ENCODE measurements at places on chromosomes 2 and 18.

DNA sequence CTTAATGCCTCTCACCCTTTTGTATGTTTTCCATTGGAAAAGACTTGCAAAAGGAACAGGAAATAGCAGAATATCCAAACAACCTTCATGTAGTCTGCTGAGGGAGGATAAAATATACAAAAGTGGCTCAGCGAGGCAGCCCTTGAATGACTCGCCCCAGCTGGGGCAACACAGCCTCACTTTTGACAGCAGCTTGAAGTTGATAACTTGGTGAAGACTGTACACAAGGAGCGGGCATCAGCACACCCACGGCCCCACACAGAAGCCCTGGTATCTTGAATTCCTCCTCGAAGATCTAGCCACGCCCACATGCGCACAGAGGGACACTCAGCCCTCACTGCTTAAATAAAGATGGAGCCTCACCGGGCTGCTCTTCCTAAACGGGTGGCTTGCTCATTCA is 161.0 kb downstream of the IRS1 start:
- DNase-seq, result no peak

DNA sequence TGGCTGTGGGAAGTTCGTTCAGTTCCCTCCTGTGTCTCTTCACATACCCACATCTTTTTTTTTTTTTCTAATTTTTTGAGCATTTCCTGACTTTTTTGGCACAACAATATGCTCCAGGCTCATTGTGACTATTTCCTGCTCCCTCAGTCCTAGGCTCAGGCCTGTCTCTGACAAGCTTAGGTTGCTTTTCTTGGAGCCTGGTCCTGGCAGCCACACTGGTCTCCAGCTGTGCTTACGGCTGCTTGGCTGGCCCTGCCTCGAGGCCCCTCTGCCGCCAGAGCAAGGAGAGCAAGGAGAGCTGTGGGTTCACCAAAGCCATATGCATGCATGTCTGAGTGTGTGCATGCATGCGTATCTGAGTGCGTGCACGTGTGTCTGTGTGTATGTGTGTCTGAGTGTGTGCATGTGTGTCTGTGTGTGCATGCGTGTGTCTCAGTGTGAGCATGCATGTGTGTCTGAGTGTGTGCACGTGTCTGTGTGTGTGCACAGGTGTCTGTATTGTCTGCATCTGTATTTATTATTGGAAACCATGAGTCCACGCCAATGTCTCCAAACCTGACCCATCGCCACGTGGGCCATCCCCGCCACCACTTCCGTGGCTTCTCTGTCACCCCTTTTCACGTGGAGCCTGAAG is 766.1 kb upstream of the SALL3 start:
- DNase-seq, result no peak

DNA sequence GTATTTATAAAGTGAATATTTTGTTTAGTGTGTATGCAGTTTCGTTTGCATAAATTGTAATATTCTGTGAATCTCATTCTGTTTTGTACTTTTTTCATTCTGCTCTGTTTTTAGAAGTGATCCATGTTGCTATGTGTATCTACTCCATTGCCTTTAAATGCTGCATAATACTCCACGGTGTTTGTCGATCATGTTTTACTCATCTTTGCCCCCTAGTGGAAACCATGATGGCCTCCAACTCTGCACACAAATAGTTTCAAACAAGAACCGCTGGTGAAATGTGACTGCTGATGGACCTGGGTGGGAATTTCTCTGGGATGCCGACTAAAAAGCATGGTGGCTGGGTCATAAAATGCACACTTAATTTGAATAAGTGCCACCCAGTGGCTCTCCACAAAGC is 32.0 kb upstream of the SKOR2 start:
- DNase-seq, result no peak

DNA sequence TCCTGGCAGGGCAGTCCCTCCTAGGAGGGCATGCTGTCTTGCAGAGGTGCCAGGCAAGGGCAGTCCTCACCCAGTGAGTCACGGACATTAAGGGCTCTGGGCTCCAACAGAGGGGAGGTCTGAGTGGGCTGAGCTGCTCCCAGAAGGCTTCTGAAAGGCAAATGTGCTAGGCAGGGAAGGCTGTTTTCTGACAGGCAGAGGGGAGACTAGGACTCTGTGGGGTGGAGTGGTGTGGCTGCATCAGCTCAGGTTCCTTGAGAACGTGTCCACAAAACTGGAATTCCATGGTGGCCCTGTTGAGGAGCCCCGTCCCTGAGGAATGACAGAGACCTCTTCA is 283.5 kb downstream of the MYCN start:
- DNase-seq, result no peak

DNA sequence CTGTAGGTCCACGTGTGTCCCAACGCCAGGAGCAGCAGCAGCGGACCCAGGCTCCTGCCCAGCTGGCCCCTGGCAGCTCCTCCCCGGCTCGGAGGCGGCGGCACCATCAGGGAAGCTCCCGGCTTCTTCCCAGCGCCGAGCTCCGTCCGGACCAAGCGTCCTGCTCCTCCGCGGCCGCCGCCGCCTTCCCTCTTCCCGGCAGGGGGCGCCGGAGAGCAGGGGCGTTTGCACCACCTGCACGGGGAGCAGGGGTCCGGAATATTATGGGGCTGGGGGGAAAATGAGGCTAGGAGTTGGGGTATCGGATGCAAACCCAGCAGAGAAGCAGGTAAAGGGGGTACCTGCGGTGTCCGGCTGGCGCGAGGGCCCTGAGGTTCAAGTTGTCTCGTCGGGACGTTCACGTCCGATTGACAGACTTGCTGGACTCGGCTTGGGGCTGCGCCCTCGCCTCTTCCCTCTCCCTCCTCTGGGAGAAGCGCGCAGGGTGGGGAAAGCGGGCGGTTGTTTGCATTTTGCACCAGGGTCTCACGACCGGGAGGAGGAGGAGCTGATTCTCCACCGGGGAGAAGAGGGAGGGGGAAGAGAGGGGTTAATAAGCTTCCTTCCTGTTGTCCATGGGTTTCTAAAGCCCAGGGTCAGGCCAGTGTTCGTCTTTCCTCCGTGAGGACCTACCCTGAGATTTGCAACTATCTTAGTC is at the start of gene CCBE1:
CCBE1 (minus strand) TSS at position 188 of the 697 bp plus-strand sequence.
- no peak for DNase-seq

DNA sequence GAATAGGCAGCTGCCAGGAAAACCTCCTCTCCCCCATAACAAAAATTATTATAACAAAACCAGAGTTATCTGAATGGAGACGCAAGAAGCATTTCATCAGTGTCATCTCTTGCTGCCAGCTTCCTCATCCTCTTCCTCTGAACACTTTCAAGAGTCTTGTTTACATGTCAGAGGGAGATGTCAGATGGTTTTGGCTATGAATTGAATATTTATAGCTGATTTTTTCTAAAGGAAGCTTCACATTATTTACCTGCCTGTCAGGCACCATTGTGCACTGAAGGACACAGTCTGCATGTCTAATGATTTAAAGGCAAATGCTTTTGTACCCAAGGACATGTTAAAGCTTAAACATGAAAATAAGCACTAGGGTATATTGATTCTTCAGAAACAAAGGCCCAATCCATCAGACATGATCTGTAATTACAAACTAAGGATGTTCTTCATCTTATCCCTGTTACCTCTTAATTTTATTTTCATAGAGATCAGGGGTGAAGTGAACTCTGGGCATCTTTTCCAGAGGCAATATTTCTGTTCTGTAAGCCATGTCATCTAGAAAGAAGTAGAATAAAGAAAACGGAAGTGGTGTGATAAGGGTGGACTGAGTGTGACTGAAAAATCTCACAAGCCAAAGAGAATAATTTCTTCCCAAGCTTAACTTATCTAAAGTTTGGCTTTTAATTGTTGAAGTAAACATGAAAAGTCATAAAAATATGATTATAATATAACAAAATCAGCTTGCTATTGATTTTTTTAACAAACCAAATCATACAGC is 168.7 kb downstream of the ANKRD44 start:
- no peak for DNase-seq

DNA sequence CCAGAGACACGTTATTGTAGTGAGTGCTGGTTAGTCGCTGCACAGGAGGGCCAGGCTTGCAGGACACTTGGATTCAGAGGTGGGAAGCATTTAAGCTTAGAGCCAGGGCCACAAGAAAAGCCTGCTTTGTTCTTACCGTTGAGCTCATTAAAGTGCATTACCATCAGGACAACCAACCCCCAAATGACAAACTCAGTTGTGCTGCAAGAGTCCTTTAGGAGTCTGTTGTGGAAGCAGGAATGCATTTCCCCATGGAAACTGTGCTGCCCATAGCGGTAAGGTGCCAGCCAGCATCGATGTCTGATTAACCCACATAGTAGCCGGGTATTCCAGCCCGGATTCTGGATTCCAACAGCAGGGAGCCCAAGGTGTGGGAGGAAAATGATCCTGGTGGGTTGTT is 23.4 kb upstream of the REEP1 start:
- DNase-seq, result no peak

- DNase-seq, result no peak
These were observed 1396.9 kb upstream of the NXPH2 start for GRCh38 chr2:140177086-140177485.

- no peak for DNase-seq
These were observed 44.0 kb downstream of the COLEC12 start for GRCh38 chr18:456361-457139.

DNA sequence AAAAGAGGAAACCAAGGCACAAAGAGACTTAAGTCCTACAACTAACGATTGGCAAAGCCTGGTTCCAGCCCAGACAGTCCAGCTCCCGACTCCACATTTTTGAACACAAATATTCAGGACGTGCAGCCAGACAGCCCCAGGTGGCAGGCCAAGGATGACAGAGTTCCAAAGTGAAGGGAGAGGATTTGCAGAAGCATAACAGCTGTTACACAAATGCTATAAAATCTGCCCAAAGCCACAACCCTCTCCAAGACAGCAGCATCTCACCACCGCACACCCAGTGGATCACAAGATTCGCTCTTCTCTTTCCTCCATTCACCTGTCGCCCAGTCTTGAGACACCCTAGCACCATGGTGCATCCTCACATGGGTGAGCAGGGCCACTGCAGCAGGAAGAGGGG is 227.1 kb upstream of the ID2 start:
- DNase-seq, result no peak

DNA sequence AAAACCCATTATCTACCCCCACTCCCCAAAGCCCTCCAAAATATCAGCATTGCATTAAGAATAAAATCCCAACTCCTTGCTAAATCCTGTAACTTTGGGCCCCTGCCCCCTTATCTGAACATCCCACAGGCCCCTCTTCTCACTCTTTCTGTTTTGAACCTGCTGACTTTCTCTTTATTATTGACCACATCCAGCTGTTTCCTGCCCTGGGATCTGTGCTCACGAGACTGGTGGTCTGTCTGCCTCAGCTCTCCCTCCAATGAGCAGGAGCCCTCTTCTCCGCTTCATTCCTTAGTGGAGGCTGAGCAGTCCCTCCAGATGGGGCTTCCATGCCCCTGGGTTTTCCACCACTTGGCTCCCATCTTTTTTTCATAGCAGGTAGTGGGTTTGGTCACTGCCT is 116.9 kb downstream of the ACKR3 start:
- DNase-seq, result no peak
